Right forelimb (tissue), 1 donor: ENCODE measurements at places on chromosomes 5 and 9.
A peak's percentile ranks its signal among the peaks of the same experiment; 100 is the strongest.

GRCh38 chr9:4709380-4709779 is 30.0 kb downstream of the CDC37L1 start:
- no peak for DNase-seq

GRCh38 chr5:165152058-165152457 is 1646.6 kb downstream of the MAT2B start:
- no peak for DNase-seq

DNA sequence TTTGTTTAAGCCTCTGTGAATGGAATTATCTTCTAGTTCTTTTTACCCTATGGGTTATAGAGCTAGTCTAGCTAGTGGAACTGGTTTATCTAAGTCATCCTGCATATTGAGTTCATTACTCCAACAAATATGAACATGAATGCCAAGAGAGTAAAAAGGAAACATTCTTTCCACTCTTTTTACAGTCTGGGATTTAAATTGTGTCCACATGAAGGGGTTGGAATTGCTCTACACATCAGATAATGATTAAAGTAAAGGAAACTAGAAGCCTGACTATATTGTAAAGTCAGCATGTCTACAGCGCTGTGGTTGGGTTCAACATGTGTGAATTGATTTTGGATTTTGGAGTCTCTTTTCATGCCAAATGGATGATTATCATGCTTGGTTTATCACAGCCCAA is 173.1 kb downstream of the CCDC171 start:
- DNase-seq = no peak

DNA sequence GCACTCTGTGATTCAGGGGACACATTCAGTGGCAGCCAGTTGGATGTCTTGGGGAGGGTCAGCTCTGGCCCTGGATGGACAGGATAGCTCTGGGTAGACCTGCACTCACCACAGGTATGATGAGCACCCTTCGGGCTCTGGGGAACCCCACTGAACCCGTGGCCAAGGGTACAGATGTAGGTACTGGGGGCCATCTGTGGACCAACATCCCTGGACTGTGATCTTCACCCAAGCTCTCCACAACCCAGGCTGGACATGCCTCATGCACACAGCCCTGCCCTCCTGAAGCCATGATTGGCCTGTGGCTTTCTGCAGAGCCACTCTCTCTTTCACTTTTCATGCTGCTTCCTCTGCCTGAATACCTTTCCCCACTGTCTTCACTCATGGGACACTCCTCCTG is 15.6 kb upstream of the ACSL6 start:
- DNase-seq = no peak

DNA sequence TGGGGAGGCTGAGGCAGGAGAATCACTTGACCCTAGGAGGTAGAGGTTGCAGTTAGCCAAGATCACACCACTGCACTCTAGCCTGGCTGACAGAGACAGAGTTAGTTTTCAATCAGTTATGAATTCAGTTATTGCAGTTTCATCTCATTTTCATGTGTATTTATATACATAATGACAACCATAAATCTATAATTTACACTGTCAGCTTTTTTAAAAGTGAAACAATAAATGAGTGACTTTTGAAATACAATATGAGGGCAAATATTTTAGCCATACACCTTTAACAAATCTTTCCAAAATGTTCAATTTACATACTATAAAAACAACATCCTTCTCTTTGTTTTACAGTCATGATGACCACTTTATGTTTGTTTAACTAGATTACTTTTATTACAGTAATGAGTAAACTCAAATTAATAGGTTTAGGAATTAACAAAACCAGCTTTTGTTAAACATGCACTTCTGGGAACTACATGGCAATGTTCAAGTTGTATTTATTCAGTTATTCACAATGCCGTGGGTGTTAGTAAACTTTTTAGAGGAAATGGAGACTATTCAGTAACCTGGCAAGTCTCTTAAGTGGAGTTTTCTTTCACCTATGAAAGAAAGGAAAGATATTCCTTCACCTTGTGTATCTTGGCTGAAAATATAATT is 12.7 kb downstream of the TYRP1 start:
- DNase-seq = no peak

DNA sequence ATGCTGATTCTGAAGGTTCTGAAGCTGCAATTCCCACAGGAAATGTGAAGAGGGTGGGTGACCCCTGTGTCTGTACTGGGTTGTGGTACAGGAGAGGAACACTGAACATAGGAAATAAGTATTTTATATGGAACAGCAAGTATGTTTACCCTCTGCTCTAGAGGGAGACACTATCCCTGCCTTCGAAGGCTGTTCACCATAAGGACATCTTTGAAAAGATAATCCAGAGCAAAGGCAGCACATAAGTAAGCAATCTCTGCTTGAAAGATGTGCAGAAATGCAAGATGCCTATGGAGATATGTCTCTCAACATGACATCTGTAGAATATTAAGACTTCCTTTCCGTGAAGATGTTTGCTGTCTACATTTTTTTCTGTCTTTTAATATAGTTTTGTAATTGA is 184.4 kb upstream of the EFNA5 start:
- no peak for DNase-seq

- DNase-seq = no peak
Measured at GRCh38 chr5:126866851-126867636, 90.1 kb downstream of the LMNB1 start.

DNA sequence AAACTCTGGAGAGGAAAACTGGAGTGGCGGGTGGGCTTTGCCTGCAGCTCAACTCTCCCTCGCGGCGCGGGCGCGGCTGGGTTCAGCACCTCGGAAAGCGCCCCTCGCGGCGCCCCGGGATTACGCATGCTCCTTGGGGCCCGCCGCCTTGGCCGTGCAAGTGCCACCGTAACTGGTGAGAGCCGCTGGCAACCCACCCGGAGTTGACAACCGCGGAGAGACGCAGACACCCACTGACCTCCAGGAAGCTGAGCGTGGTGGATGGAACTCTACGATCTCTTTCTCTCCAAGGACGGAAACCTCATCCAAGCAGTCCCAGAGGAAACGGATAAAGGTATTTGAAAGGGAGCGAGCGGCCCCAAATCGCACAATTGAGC is 194 bp upstream of the RXFP3 start:
- peak; percentile 87 for DNase-seq

- DNase-seq = no peak
Measured at GRCh38 chr9:96674906-96675538, 19.9 kb upstream of the PRXL2C start.

GRCh38 chr5:166581826-166582225 is 1709.6 kb upstream of the WWC1 start:
- DNase-seq = no peak

DNA sequence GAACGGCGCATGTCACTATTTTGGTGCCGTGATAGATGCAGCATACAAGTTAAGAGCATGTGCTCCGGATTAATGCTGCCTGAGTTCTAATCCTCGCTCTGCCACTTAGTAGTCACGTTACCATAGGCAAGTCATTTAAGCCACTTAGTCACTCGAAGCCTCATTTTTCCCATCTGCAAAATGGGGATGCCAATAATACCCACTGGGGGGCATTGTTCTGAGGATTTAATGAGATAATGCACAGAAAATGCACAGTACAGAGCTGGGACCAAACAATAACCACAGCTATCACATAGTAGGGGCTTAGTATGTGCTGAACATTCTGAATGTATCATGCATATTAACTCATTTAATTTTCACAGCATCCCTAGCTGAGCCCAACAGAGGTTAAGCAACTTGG is 9.1 kb downstream of the NIPAL4 start:
- DNase-seq = no peak

DNA sequence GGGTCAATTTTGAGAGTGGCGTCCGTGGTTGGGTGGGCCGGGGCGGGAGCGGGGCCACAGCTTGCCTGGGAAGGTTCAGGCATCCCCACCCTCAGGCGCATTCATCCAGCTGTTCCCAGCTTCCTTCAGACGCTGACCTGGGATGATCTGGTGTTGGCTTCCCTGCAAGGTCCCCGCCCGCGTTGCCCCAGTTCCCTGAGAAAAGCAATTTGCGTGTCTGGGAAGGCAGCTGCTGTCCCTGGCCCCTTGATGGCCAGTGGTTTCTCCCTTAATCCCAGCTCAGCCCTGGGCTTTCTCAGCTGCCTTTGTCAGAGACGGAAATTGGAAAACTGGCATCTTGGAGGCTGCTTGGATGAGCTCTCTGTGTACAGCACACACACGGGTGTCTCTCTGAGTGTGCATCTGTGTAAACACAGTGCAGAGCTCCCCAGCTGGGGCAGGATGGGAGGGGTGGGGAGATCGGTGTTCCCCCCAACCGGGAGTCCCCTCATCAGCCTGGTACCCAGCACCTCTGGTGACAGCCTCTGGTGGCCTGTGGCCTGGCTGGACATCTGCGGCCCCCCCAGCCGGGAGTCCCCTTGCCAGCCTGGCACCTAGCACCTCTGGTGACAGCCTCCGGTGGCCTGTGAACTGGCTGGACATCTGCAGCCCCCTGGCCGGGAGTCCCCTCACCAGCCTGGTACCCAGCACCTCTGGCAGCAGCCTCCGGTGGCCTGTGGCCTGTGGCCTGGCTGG is 94.0 kb downstream of the COL5A1 start:
- DNase-seq = peak; percentile 66

DNA sequence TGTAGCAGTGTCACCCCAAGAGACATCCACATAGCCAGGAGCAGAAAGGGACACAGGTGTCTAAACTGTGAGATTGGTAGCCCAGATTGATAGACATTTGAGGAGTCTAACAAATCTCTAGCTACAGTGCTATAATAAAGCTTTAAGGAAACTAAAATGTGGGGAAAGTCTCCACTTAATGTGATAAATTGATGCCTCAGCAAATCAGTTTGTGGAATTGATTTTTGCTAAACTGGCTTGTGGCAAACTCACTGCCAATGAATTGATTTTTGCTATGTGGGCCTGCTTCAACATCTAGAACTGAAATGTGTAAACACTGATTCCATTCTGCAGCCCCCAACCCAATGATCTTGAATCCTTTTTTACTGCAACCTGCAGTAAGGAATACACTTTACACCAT is 16.8 kb upstream of the MAP3K1 start:
- no peak for DNase-seq

- no peak for DNase-seq
Measured at GRCh38 chr5:131200560-131200959, 29.8 kb downstream of the LYRM7 start.

DNA sequence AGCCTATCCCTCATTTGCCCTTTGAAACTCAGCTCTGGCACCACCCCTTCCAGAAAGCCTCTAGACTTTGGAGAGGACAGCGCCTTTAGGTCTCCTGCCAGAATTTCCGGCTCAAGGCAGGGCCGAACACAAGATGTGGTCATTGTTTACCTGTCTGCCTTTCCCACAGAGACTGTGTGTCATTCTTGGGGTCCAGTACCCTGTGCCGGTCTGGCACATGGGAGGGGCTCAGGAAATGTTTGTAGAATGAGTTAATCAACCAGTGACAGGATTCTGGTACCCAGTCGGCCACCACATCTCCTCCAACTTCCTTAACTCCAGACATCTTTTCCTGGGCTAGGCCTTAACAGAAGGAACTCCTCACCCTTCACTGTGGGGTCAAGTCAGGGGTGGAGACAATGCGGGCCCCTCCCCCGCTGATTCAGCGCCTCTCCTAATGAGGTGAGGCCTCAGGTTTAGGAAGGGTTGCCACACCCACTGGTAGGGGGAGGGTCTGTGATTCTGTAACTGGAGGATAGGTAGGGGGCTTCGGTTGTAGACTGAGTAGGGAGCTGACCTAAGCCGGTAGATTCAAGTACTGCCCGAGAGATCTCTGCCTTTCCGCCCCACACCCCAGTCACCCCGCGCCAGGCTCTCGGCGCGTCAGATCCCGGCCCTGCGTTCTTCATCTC is 29.3 kb downstream of the PCDH1 start:
- DNase-seq = no peak
